ENCODE measurements at places on chromosomes 2 and 18.

DNA sequence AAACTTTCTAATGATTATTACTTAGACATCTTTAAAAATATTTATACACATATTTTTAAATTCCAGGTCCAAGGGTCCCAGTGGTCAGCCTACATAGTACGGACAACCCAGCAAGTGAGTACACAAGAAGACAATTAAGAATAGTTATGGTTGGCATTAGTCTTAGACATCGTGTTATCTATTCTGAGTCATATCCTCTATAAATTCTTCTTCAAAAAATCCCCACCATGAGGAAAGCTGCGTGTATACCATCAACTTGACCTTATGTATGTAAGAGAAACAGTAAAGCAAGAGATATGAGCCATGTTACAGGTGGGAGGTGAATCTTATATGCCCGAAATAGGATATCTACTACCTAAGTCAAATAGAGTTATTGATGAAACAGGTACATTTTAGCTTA is 1339.8 kb downstream of the DPP10 start:
- no peak for DNase-seq

GRCh38 chr2:178280244-178280852 is 86.0 kb downstream of the OSBPL6 start:
- DNase-seq: no peak

DNA sequence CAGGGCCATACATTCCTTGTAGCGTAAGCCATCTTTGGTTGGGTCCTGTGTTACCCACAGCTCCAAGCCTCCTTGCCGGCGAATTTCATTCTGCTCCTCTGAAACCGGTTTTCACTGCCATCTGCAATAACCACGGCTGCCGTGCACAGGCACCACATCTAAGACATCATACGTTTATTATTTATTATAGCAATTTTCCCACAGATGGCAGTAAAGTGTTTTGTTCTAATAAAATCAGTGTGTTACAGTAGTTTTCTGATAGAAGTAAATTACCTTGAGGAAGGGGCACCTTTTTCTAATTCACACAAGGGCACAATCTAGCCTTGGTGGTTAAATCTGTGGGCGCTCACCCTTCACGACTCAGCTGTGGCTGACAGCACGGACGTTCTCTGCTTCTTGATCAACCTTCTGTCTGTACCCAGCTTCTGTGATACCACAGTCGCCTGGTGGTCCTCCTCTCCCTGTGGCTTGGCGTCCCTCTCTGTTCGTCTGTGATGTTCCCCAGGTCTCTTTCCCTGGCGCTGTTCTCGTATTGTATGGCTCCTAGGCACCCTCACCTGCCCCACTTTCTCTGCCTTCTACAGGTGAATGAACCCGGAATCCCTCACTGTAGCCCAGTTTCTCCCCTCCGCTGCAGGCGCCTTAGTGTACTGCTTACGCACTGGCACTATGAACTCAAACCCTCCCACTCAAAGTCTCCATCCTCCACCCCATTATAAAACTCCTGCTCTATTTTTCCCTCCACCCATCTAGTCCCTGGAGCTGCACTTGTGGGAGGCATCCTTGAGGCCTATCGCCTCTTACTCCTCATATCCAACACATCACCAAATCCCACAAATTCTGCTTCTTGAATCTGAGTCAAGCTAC is 236.8 kb downstream of the DYSF start:
- DNase-seq: no peak

DNA sequence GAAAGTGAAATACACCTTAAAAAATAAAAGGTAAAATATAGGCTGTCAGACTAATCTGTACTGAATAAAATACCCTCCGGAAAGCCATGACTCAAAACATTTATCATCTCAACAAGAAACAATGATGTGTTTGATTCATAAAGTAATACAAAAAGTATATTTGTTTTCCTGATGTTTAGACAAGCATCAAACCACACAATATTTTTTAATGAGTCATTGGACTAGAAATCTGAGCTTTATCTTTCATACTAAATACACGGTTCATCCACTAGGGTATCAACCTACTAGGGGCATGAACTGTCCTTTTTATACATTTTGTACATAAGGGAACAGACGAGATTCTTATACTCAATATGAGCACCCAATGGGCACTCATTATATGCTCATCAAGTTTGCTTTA is 31.3 kb downstream of the CD226 start:
- DNase-seq: no peak

DNA sequence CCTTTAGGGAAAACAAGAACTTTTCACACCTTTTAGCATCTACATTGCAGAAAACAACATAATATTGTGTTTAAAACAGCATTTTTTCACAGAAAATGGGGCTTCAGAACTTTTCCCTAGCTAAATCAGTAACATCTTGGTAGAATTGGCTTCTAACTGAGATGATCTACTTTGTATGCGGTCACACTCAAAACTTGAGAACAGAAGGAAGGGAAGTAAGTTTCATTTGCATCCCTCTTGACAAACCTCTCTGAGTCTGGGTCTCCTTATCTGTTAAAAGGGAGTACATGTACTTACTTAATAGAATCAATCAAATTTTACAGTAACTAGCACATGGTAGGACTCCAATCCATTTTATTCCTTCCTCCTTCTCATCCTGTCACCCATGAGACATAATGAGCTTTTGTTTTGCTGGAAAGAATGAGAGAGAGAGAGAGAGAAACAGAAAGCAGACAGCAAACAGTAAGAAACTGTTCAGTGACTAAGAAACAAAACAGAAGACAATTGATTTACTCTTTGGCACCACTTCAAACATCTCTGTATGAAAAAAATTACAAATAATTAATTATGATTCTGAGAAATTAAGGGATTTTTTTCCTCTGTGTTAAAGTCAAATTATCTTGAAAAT is 387.3 kb downstream of the SATB2 start:
- DNase-seq: no peak

DNA sequence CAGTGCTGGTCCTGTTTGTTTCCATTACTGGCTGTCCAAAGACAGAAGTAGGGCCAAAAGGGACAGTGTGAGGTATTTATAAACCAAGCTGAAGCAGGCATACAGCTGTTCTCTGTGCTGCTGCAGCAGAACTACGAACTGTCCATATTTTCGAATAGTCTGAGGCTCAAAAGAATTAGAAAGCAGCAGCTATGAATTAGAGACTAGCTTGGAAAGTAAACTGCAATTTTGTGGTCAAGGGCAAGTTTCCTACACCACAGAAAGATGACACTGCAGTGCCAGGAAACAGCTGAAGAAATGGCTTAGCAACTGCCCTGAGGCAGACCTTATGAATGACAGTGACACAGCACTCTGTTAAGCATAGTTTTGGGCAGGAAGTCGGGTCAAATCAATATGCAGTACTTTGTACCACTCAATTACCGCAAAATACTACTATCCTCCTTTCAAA is 125.3 kb downstream of the TMEM131 start:
- no peak for DNase-seq

DNA sequence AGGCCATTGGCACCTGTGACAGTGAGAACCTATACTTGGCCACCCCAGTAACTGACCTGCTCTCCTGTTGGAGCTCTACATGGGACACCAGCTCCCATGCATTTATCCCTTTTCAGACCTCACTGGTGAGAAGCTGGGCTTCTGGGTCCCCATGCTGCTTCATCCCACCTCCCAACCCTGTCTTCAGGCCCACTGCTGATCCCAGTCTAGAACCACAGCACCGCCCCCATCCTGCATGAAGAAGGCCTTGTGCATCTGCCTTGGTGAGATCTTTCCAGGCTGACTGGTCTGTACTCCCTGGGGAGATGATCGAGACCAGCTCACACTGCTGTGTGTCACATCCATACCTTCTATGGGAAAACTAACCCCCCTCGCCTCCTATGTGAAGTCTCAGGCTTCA is 22.7 kb downstream of the TTC32 start:
- no peak for DNase-seq

DNA sequence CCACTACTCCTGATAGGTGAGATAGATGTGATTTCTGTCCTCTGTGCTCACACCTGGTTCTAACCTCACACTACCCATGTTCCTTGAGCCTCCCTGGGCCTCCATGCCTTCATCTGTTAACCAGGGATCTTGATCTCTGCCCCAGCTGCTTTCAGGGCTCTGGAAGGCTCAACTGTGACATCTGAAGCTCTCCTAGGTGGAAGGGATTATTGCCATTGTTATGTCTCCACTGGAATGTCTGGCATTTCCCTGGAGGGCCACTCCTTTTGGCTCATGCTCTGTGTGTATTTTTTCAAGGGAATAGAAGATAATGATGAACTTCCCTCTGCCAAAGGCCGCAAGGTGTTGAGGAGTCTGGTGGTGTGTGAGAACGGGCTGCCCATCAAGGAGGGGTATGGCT is 41.2 kb downstream of the PCARE start:
- no peak for DNase-seq

DNA sequence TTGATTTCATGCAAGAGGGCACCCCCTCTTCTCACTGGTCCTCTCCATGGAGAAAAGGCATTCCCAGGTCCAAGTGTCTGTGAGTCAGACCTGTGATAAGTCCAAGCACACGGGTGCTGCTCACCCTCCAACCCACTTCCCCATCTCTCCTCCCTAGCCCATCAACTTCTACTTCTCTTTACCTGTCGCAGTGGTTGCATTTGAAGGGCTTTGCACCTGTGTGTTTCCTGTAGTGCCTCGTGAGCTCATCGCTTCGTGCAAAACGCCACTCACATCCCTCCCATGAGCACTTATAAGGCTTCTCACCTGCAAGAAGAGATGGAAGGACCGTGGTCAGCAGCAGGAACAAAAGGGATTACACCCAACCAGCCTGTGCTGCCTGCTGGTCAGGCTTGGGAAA is 77.5 kb downstream of the KLF7 start:
- DNase-seq: no peak

DNA sequence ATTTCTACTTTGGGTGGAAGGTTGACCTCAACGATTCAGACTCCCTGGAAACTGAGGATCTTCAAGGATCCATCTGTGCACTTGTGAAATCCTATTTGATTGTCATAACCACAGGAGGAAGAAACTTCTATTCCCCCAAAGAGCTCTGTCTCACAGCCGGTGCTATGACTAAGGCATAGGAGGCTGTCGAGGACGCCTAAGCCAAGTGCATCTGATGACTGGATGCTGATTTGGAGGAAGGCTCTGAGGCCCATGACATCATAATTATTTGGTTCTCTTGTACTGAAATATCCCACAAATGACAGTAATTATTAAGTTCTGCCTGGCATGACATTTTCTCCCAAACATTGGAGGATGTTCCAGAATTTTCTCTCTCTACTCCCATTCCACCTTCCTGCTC is 13.8 kb upstream of the KCNF1 start:
- no peak for DNase-seq

- DNase-seq: no peak
These were observed 72.3 kb upstream of the FZD7 start for GRCh38 chr2:201961401-201961800.

DNA sequence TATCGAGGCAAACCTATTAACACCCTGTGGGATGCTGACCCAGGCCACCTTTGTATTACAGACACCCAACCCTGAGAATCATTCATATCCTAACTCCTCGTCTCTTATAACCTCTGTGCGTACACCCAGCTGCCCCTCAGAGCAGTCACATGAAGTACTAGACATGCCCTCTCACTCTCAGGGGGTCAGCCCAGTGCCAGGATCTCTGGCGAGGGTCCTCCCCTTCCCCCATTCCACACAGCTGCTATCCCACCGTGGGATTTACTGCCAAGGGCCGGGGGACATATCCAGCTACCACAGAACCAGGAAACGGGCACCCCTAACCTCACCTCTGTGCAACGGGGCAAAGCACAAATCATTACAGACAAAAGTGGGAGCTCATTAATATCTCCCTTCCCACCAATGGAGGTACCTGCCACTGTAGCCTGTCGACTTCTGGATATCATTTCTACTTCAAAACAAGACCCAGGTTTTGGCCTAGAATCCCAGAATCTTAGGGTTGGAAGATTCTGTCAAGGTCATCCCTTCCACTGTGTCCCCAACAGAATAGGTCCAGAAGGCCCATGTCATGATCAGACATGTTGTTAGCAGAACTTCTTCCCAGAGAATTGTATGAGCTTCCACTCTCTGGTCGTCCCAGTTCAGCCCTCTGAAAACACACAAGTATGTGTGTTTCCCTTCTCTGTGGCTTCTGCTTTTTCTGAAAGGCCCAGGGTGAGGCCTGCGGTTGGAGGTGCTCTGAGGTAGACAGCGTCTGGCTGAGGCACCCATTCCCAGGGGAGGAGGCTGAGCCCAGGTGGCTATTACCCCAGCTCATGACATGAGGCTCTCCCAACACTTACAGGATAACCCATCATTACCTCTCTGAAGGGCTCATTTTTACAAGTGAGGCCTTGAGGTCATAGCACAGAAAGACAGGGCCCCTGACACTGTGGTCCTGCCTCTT is 1.7 kb downstream of the TMBIM1 start:
- DNase-seq: no peak

- no peak for DNase-seq
These were observed 195.4 kb downstream of the ZEB2 start for GRCh38 chr2:144324446-144325045.

DNA sequence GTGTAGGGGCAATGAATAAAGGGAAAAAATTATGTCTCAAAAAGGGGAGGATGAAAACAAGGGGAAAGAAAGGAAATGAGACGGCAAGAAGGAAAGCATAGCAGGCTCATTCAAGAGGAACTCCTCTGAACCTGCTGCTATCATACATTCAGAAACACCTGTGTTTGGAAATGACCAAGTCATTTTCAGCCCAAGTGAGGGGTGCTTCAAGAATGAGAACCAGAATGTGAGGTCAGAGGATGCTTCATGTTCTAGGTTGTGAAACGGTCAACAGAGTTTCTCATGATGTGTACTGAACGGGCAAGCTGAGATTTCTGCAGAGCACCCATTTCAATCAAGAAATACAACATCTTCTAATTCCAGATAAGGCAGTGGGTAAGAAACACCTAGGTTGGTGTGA is 1367.2 kb upstream of the CELF4 start:
- DNase-seq: no peak

- DNase-seq: no peak
These were observed 85.0 kb downstream of the ZNF516 start for GRCh38 chr18:76410033-76410432.

- DNase-seq: no peak
These were observed 9.3 kb downstream of the BARD1 start for GRCh38 chr2:214800180-214800579.

- no peak for DNase-seq
These were observed 109.2 kb downstream of the MREG start for GRCh38 chr2:215904101-215904500.

GRCh38 chr2:225493420-225494099 is 94.0 kb downstream of the NYAP2 start:
- no peak for DNase-seq

DNA sequence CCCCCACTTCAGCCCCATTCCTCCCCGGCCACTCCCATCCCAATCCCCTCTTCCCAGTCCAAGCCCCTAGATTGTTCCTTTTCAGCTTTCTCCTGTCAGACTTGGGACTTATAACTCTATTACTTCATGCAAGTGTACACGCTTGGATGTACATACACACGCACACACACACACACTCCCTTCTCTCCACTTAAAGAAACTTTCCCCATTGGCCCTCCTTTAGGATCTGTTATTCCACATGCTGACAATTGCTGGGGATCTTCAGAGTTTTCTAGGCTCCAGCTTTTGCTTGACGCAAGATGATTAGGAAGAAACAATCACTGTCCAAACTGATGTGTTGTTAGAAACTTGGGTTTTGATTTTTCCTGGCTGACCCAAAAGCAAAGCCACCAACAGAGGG is 75.4 kb downstream of the CDK15 start:
- DNase-seq: no peak

GRCh38 chr2:42099438-42100173 is 51.8 kb downstream of the PKDCC start:
- no peak for DNase-seq

- no peak for DNase-seq
These were observed 116.6 kb upstream of the RBBP8 start for GRCh38 chr18:22816266-22817176.
